ENCODE measurements at places on chromosomes 7 and 10.

DNA sequence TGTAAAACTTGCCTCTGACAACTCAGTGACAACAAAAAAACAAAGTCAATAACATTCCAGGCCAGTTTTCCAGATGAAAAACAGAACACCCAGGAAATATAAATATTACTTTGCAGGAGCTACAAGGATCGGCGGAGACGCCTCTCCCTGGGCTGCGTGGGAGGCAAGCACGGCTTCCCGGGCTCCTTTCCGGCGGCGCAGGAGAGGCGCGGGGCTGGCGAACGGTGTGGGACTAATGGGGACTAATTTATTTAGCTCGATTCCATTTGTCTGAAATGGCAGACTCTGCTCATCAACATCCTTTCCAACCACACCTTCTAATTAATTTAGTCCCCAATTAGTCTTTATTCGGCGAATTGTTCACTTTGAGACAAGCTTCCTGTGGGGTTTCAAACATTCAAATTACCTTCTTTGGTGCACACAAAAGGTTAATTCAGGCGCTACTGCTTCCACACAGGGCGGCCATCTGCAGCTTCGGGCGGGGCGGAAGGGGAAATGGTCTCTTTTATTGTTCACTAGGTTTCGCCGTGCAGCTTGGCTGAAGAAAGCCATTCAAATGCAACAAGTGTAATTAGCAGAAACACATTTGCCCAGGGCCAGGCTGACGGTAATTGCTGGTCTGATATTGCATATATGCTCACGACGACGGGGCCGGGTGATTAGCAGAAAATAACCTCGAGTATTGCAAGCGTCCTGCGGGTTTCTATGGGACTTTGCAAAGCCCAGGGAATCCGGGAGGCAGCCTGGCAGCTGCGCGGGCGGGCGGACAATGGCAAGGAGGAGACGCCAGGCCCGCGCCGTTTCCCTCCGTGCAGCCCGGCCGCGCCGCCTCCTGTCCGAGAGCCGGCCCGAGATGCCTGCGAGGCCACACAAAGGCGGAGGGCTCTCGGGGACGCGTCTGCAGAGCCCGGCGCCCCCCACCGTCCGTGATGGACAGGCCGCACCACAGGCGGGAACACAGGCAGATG is 270.1 kb downstream of the PTPRN2 start:
- DNase-seq, result no peak

DNA sequence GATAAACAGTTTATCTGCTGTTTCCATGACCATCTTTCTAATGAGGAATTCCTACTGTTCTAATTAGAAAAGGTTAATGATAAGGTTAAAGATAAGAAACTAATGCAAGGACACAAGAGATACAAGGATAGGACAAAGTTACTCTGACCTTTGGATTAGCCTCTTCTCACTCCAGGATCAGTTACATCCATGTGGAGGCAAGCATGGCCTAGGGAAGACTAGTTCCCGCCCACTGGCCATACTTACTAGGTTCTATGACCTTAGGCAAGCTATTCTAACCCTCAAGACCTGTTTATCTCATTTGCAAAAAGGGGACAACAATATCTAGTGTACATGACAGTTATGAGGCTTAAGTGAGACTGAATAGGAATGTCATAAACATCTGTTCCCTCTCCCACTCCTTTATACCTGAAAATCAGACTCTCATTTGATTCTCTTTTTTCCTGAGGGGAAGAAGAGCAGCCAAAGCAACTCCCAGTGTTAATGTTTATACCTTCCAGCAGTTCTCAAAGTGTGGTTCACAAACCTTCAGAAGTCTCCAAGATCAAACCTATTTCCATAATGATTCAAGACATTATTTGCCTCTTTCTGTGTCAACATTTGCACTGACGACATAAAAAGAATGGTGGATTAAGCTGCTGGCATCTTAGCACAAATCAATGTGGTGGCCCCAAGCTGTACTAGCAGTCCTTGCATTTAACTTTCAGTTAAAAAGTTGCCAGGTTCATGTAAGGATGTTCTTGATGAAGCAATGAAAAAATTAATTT is 72.0 kb downstream of the SRPK2 start:
- DNase-seq, result no peak

GRCh38 chr7:132825932-132826835 is 249.9 kb upstream of the PLXNA4 start:
- no peak for DNase-seq

GRCh38 chr7:32573110-32573687 is 77.9 kb downstream of the AVL9 start:
- no peak for DNase-seq

DNA sequence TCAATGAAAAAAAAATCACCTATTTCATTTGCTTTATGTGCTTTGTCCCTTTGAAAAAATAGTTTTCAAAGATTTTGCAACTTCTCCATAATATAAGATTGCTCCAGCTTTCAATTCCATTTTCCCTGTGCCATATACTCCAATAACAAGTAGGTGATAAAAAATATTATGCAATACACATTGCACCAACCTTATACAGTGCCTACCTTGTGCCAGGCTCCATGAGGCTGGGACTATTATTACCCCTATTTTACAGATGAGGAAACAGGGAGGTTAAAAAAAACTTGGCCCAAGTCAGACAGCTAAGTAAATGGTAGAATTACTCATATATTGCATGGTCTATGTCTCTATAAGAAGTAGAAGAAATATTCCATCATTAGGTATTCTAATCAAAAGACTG is 57.8 kb downstream of the BRAF start:
- DNase-seq, result no peak

GRCh38 chr10:113056030-113056429 is 106.0 kb downstream of the TCF7L2 start:
- DNase-seq, result no peak

DNA sequence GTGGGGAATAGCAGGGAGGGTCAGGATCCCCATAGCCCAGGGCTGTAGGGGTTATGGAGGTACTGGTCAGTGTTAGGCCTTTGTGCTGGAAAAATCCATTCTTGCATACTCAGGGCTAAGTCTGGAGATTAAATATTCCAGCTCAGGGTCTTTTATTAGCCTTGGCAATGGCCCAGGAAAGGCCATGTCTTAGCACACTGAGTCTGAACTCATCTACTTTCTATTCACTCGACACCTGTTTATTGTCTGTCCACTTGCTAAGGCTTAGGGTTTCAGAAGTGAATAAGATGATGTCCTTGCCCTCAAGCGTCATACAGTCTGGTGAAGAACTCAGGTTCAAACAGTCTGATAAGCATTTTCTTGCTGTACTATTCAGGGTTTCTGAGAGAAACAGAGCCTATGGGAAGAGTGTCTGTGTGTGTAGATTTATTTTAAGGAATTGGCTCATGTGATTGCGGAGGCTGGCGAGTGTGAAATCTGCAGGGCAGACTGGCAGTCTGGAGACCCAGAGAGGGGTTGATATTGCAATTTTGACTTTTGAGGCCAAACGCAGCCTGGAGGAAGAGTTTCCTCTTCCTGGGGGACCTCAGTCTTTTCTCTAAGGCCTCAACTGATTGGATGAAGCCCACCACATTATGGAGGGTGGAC is 135.8 kb downstream of the RAMP3 start:
- no peak for DNase-seq

- no peak for DNase-seq
Observed at GRCh38 chr7:41925946-41926345, 223.1 kb upstream of the INHBA start.

DNA sequence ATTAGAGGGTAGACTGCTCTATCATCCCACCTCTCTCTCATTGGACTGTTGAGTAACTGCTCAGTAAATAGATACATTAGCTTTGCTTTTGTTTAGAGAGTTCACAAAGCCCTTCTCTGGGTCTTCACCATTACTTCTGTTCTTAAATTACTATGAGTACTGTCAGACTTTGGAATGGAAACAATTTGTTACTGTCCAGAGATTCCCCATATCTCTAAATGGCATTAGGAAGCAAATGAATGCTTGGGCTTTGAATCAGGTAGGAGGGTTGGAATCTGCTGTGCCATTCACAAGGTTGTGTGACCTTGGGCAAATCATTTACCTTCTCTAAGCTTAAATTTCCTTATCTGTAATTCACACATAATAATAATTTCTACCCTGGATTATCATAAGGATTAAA is 541.0 kb upstream of the FZD8 start:
- no peak for DNase-seq

- no peak for DNase-seq
Observed at GRCh38 chr7:21915140-21915539, 30.6 kb downstream of the CDCA7L start.

DNA sequence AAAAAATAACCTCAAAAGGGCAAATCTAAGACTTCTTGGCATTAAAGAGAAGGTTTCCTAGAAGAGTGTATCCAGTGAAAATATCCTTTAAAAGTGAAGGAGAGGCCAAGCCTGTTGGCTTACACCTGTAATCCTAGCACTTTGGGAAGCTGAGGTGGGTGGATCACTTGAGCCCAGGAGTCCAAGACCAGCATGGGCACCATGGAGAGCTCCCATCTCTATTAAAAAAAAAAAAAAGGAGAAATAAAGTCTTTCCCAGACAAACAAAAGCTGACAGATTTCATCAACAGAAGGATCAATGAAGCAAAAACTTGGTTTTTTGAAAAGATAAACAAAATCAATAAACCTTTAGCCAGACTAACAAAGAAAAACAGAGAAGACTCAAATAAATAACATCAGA is 67.6 kb upstream of the ZNF800 start:
- DNase-seq, result no peak

DNA sequence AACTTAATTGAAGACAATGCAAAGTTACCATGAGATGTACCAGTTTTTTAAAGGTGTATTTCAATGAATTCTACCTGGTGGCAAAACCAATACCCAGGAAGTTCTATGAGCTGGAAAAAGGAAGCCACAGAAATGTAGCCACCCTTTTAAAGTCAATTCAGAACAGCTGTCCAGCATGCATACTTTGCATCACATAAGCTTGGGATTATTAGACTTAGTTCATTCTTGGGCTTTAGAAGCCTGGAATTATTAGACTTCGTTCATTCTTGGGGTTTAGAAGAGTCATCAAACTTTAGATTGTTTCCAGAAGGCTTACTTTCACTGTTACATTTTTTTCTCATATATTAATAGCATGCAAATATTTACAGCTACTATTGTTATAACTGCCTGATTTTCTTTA is 20.9 kb downstream of the SLC25A13 start:
- peak; percentile 34 for DNase-seq

DNA sequence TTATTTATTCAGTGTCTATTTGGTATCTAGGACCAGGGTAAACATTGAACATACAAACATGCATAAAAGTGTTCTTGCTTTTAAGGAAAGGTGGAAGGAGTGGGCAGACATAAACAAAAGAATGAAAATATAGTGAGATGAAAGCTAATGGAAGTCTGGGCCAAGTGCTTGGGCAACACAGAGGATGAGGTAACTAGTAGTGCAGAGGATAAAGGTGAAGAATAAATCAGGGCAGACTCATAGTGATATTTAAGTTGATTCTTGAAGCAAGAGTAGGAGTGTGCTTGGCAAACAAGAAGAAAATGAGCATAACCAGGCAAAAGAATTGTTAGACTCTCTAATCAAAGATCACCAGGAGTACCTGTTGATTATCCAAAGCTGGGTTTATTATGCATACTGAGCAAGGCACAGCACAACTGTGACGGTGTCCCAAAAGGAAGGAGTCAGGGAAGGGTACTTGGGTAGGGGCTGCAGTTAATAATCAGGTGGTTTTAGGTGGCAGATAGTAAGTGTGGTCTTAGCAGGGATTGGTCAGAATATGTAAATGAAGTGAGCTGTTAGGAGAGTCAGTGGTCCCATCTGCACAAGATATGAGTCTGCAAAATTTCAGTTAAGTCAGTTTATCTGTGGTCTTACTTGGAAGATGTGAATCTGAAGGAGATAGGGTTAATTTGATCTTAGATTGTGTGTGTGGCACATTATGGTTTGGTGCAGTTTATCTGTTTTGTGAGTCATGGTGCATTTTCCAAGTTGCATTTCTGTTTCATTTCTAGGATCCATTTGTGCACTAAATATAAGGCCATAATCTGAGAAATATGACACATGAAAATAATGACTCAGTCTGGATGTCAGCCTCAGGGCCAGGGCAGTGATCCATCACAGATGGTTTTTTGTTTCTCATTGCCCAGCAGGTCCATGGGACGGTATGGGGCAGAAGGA is 30.6 kb upstream of the TAX1BP1 start:
- DNase-seq, result peak; percentile 77

DNA sequence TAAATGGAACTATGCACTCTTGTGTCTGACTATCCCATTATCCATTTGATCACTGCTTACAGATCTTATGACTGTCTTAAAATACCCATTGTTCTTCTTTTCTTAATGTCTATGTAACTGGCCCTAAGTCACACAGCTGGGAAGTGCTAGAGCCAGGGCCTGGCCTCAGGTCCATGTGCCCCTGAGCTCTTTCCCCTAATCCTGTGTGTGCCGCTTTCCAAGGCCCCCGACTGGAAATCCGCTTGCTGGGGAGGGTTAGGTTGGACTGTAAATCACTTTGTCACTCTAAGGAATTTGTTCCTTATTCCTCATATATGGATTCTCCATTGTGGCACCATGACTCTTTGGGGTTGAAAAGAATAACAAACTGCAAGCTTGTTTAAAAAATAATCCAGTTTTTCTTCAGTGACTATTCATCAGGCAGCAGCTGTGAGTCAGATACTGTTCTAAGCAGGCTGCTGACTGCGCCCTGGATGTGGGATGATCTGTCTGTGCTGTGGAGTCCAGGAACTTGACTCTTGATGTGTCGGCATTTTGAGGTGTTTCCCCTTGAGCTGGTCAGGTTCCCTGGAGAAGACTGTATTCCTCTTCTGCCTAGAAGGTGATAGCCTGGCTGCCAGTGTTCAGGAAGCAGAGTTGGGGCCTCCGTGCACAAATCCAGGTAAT is 236.3 kb downstream of the SDK1 start:
- DNase-seq, result peak; percentile 37

GRCh38 chr7:15178065-15178464 is 275.5 kb upstream of the DGKB start:
- peak; percentile 6 for DNase-seq

- no peak for DNase-seq
Observed at GRCh38 chr10:125002423-125003145, 60.7 kb downstream of the ZRANB1 start.

DNA sequence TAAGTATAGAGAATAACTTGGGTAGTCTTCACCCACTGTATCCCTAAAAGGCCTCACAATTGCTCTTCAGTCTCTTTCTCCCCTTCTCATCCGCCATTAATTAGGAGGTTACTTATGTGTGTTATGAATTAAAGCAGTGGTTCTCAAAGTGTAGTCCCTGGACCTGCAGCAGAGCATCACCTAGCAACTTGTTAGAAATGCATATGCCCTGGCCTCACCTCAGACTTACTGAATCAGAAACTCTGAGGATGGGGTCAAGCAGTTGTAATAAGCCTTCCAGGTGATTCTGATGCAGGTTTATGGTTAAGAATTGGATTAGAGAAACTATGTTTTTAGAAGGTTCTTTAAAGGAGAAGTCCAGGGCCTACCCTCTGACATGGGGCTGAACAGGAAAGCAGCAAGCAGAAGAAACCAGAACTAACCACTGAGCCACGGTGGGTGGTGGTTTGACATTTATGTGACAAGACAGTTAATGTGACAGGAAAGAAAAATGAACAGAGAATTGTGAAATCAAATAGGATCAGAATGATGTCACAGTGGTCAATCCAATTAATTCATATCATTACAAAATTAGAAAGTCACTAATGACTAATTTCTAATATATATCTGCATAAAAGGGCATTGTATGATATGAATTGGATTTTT is 37.6 kb downstream of the ENTPD1 start:
- no peak for DNase-seq

GRCh38 chr7:157116762-157117161 is 22.0 kb upstream of the UBE3C start:
- DNase-seq, result no peak
